ENCODE measurements at places on chromosomes 11 and 22.

- DNase-seq: no peak
Observed at GRCh38 chr11:72234514-72234830, 9.5 kb downstream of the PHOX2A start.

DNA sequence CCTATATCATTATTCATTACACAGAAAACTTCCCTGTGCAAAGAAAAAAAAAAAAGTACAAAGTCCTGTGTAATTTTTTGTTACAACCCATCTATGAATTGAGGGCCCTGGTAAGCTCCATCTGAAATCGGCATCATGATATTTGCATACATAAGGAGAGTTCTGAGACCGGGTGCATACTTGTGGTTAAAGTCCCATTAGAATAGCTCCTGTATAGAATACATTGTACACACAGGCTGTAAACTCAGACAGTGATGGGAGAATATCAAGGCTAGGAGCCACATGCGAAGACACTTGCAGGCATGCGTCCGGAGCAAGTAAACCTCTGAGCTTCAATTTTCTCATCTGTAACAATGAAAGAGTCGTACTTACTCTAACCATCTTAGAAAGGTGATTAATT, 353.2 kb downstream of the ETS1 start:
- DNase-seq: no peak

- DNase-seq: no peak
Observed at GRCh38 chr11:60130496-60130895, 42.0 kb downstream of the MS4A2 start.

- DNase-seq: no peak
Observed at GRCh38 chr22:17777005-17777716, 2.9 kb upstream of the BID start.

DNA sequence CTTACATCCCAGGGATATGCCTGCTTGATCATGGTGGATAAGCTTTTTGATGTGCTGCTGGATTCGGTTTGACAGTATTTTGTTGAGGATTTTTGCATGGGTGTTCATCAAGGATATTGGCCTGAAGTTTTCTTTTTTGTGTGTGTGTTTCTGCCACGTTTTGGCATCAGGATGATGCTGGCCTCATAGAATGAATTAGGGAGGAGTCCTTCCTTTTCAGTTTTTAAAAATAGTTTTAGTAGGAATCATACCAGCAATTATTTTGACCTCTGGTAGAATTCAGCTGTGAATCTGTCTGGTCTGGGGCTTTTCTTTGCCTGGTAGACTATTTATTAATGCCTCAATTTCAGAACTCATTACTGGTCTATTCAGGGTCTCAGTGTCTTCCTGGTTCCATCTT, 362.4 kb downstream of the JRKL start:
- DNase-seq: no peak

- DNase-seq: no peak
Observed at GRCh38 chr22:19103880-19104821, 18.1 kb downstream of the DGCR2 start.

GRCh38 chr22:39965748-39966147, 5.6 kb downstream of the TMA7B start:
- DNase-seq: no peak

GRCh38 chr11:8709002-8709672, 26.5 kb downstream of the RPL27A start:
- peak; percentile 14 for DNase-seq

DNA sequence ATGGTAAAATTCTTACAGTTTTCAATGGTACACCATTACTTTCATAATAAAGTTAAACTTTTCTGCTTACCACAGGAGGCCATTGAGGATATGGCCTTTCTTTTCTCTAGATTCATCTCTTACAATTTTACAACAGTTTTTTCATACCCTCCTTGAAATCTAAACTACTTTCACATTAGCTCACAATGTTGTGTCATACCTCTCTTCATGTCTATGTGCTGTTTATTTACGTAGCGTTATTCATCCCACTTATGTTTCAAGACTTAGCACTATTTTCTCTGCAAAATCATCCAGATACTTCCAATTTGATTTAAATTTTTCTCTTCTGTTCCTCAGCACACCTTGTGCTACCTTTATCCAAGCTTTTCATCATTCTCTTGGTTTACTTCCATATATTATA, 123.3 kb downstream of the METTL15 start:
- DNase-seq: no peak

GRCh38 chr22:50148991-50149721, 21.4 kb upstream of the PANX2 start:
- DNase-seq: no peak

DNA sequence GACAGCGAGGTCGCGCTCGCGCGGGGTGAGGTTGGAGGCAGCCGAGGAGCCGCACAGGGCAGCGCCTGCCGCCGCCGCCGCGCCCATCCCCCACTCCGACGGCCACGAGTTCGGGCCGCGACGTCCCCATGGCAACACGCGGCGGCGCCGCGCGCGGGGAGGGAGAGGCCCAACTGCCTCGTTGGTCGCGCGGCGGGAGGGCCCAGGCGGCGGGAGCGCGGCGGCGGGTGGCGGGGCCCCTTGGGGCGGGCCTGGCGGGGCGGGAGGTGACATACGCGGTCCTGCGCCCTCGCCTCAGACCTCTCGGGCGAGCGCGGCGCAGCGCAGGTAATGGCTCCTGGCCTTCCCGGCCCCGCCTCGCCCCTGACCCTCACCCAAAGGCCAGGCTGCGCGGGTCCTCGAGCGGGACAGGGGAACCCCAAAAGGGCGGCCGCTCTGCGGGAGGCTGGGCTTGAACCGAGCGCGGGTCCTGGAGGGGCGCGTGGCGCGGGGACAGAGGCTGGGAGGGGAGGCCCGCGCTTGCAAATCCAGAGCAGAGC, at the start of gene DEUP1:
TSS of gene DEUP1 (plus strand) at position 297 of the 539 bp plus-strand sequence. CDS start 1,518 bp downstream, outside the sequence.
- no peak for DNase-seq

DNA sequence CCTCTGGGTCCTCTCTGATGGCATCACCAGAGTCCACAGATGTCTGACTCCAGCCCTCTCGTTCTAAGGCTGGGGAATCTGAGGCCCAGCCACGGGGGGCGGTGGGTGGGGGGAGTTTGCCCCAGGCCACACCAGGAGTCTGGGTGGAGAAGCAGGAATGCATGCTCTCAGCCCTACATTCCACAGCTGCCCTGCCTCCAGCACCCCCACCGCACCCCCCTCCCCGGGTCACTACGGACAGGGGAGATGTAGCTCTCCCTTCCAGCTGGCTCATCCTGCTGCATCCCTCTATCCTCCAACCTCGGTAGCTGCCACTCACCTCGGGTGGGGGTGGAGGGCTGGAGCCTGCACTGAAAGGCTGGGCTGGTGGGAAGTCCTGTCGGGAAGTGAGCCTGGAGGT, 2.3 kb upstream of the PVALB start:
- no peak for DNase-seq

DNA sequence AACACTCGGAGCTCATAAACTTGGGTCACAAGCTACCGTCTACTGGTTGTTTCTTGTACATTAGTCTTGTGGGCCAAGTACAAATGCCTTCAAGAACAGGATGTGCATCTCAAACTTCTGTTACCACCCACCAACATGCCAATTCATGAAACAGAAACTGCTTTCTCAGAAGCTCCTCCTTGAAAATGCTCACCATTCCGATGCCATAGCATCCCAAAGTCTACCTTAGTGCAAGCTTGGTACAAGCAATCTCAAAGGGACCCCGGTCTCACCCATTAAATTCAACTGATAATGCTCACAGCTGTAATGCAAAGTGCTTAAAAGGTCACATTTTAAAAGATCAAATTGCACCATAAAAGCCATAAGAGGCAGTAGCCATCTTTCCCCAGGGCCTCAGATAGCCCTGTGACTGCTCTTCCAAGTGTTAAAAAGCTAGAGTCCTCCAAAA, 31.8 kb upstream of the CCDC34 start:
- no peak for DNase-seq

GRCh38 chr11:61730240-61730994, 22.0 kb upstream of the MYRF start:
- DNase-seq: peak; percentile 18

GRCh38 chr22:27393371-27393770, 408.2 kb downstream of the MN1 start:
- no peak for DNase-seq

- DNase-seq: no peak
Observed at GRCh38 chr22:41245917-41246499, 5.3 kb upstream of the CHADL start.

DNA sequence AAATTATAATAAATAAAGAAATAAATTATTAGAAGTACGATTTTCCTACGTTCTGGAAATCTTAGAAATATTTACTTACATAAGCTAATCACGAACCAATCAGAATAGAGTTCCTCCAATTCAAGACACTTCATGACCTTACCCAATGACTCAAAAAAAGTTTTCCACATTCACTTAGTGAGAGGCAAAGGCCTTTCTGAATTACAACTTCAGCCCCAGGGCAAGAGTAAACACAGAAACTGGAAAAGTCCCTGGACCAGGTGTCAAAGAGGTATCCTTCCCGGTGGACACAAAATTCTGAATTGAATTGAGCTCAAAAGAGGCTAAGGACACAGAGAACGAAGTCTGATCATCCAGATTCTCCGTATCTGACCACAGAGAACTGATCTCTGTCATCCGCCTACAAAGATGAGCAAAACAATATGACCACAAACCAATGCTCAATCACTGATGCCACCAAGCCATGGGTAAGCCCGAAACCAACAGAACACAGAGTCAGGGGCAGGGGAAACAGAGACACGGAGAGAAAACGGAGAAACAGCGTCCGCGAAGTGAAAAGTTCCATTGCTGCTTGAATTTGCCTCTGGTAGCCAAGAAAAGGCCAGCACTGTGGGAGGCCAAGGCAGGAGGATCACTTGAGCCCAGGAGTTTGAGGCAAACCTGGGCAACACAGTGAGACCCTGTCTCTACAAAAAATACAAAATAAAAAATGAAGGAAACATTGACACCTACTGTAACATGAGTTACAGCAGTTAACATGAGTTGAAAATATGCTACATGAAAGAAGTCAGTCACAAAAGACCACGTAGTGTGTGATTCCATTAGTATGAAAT, 6.8 kb downstream of the BID start:
- DNase-seq: no peak

- no peak for DNase-seq
Observed at GRCh38 chr22:40289991-40290459, 56.3 kb upstream of the ADSL start.

GRCh38 chr11:30855383-30856006, 269.3 kb upstream of the MPPED2 start:
- DNase-seq: no peak

GRCh38 chr11:4957396-4957795, 1.9 kb upstream of the OR51A2 start:
- DNase-seq: no peak

- DNase-seq: no peak
Observed at GRCh38 chr11:94866231-94866822, 98.2 kb downstream of the AMOTL1 start.

GRCh38 chr11:134425816-134426536, 13.9 kb upstream of the B3GAT1 start:
- no peak for DNase-seq

DNA sequence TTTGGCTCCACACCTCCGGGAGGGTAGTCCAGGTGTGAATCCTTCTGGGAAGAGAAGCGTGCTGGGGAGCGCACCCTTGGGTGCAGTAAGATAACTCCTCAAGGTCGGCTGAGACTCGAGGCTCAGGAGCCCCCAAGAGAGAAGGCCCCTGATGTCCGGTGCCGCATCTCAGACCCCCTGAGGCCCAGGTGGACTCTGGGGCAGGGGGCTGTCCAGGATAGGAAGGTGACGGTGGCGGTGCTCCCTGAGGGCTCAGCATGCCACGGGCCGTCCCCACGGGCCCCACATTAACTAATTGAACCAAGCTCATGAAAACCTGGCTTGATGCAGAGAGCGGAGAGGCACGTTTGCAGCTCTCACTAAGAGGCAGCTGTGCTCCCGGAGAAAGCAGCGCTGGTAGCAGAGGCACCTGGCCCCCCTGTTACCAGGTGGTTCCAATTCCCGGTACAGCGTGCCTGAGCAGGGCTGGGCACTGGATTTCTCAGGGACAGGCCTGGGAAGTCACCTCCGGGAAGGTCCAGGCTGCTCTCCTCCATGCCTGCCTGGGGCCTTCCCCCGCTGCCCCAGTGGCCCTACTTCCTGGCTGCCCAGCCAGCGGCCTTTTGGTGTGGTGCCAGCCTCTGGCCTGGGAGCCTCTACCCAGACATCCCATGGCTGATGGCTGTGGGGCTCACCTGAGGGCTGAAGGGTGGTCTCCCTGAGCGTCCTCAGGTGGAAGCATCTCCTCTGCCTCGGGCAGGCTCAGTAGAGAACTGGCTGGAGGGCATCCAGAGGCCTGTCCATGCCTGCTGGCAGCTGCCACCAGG, 1.1 kb downstream of the KCNQ1 start:
- no peak for DNase-seq

GRCh38 chr11:67276781-67277230, 10.5 kb downstream of the GRK2 start:
- no peak for DNase-seq

DNA sequence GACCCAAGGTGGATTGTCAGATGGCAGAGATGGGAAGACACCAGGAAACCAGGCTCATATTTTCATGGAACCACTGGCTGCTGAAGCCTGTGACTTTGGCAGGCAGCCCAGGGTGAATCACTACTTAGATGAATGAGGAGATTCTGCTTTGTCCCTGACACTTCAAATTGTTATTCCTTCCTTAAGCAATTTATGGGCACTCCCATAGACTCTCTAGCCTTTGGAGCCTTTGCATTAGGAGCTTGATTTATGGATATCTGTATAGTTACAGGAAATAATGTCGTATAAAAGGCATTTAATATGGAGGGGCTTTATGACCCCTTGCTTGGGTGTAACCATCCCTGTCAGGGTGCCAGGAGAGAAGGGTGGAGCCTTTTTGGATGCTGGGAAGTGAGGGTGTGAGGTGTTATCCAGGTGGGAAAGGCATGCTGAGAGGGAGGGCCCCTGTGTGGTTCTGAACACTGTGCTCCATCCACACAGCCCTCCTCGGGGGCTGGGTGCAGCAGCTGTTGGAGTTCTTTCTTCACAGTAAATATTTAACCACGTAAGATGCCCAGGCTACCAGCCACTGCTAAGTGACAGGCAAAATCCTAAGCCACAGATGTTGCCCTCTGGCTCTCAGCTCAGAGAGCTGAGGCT, 35.3 kb downstream of the IL18 start:
- DNase-seq: peak; percentile 18

DNA sequence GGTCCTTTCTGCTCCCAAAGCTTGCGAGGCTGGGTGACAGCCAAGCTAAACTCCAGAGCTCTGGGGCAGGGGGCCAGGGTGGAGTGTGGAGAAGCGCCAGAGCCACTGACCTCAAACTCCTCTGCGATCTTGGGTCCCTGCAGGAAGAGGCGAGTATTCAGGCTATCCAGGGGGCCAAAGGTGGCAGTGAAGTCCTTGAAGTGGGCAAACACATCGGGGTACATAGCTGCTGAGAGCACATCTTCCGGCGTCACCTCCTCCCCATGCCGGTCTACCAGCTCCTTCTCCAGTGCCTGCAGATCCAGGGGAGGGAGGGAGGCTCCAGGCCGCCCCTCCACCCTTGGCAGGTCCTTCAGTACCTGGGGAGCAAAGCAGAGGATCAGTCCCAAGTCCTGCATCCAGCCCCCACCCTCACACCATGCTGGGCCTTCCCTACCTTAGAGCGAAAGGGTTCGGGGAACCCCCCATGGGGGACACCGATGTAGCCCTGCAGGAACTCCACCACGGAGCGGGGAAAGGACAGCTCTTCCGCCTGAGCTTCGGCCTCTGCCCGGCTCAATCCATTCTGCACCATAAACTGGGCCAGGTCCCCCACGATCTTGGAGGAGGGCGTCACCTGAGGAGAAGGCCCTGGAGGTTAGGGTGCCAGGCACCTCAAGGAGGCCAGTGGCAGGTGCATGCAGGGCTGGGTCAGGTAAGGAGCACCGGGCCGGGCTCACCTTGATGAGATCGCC, 6.4 kb downstream of the RCE1 start:
- no peak for DNase-seq

All from T1000 (cell line).